Stimulated activated CD4-positive, alpha-beta T cell treated with anti-CD3 and anti-CD28 coated beads, Interleukin-2, amount 100 ng/mL, for 4 hours (primary cell): ENCODE measurements at places on chromosomes 16 and 17.

GRCh38 chr17:2178798-2179501 lies 124.0 kb downstream of the HIC1 start:
- no peak for DNase-seq

DNA sequence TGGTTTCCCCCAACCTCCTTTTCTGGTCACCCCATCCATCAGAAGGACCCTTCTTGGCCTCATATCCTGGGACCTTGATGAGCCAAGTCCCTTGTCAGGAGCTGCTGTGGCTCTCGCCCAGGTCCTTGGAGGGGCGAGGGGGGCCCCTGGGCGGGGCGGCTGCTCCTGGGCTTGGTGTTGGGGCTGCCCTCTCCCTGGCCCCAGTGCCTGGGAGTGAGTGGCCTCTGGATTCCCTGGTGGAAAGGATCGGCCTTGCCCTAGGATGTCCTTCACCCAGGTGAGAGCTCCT lies 6.2 kb upstream of the NOTUM start:
- no peak for DNase-seq

- no peak for DNase-seq
Observed at GRCh38 chr16:83200005-83200779, 573.4 kb downstream of the CDH13 start.

DNA sequence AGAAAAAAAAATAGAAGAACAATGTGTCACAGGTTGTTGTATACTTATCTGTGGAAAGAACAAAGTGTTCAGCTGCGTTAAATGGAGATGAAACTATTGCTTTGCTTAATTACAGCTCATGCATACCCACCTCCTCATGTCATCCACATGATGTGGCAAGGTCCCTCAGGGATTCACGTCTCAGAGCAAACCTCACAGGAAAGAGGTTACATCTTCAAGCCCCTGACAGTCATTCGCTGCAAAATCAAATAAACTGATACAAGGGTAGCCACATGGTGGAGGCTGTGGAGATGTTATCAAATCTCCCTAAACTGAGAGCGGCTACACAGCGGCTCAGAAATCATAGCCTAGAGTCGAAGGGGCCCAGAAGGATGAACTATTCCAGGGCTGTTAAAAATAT lies 21.1 kb downstream of the GINS3 start:
- no peak for DNase-seq

DNA sequence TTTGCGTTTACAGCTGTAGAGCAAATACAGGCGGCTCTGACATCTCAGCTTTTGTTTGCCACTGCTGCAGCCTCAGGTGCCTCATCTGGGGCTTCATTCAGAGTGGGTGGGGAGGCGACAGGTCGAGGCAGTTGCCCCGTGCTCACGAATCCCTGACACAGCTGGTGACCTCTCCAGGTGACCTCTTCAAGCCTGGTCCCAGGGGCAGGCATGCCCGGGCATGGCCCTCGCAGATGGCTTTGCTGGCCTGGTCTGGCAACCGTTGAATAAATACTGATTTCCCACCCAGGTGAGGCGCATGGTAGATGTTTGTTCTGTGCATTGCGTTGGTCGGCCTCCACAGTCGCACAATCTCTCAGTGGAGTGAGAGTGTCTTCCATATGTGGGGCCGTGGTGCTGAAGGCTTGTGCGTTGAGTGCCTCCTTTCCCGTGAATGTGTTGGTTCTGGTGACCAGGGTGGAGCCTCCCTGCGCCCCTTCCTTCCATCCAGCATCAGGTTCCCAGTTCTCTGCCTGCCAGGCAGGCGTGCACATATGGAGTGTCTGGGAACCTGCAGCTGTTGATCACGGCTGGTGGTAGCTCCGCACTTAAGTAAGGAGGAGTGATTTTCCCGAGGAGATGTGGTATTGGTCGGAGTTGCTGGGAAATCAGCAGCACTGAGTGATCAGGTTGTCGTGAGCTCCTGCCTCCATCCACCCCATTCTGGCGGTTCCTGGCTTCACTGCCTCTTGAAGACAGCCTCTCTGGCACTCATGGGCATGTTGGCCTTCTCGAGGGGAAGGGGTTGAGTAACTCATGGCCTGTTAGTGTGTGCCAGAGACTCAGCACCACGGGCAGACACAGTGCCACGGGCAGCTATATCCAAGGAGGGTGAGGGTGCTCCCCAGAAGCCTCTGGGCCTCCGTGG lies 149.7 kb downstream of the RPTOR start:
- no peak for DNase-seq

- peak; percentile 39 for DNase-seq
Observed at GRCh38 chr17:2724784-2725164, 13.2 kb upstream of the CLUH start.

DNA sequence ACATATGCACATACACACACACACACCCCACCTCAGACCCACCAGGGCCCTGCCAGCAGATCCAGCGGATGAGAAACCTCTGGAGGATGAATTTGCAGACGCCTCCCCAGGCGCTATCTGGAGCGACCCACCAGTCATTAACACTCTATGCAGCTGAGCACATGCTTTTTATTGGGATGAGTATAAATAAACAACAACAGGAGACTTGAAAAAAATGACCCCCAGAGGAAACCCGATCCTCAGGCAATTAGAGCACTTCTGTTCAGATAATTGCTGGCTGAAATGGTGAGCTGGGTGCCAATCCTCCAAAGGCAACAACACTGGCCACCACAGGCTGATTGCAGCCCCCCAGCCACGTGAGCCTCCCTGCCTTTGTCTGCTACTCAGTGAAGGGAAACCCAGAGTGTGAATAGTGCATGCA lies 32.9 kb downstream of the DYNLRB2 start:
- no peak for DNase-seq
